Femur (tissue), 1 donor: ENCODE measurements at places on chromosomes 16 and 17.

DNA sequence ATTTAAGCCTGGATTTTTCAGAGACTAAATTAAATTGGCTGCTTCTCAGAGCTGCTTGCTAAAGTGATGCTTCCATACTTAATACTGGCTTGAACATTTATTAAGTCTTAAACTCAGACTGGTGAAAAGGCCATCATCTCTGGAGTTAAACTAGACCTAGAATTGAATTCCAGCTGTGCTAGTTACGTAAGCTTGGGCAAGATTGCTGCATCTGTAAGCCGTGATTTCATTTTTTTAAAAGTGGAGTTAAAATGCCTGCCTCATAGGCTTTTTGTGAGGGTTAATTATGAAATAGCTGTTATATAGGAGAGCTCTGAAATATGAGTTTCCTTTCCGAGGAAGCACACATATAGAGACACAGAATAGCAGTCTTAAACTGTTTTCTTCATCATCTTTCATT, 84.7 kb downstream of the VAT1L start:
- DNase-seq: no peak

DNA sequence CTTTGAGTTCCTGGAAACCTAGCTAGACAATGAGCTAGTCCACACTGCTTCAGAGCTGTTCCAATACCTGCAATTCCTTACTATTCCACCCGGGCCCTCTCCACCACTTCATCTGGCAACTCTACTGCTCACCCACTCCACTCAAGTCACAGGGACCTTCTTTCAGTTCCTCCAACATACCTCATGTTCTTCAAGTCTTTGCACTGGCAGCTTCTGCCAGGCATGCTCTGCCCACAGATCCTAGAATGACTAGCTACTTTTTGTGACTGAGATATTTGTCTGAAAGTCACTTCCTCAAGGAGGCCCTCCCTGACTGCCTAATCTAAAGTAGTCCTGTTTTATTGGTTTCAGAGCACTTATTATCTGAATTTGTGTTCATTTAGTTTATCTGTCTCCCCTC, 86.4 kb downstream of the TEX14 start:
- no peak for DNase-seq

DNA sequence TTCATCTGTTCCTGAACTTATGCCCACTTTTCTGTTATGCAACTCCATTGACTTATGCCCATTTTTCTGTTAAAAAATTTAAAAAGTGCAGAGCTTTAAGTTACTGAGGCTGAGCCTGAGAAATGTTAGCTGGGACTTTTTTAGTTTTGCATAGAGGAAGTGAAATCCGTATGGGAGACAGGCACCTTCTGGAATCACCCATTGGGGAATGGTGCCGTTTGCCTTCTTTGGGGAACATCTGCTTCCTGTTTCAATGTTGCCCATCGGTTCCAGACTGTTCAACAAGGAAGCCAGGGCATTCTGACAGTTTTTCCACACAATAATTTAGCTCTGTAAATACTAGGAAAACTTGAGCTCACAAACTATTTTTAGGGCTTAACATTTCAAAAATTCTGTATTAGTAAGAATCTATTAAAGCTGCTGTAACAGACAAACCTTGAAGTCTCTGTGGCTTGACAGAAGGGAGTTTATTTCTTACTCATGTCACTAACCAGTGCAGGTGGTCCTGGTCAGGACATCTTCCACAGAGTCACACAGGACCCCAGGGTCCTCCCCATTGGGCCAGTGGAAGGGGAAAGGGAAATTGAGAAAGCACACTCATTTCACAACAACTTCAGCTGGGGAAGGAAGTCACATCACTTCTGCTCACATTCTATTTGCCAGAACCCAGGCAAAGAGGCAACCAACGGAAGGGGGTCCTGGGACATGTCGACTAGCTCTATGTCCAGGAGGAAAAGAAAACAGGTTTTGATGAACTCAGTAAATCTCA, 17.2 kb downstream of the PRKCB start:
- DNase-seq: peak; percentile 35

DNA sequence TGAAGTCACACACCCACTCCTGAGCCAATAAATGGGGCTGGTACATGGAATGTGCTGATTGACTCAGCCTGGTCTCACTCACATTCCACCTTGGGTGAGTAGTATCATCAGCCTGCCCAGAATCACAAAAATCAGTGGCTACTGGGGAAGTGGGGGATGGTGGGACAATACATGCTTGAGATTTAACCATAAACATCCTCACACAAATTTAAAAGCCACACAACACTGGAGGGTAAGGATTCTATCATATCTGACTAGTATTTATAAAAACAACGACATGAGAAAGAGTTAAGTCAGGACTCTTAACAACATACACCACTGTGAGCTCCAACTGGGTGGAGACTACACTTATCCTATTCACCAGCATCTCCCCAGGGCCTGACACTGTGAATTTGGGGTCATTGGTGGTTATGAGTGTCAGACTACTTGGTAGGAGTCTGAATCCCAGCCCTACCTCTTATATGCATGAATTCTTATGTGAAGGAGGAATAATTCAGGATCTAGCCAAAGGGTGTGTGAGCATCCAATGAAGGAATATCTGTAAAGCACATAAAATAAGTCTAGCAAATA, 26.0 kb upstream of the IRX6 start:
- no peak for DNase-seq

DNA sequence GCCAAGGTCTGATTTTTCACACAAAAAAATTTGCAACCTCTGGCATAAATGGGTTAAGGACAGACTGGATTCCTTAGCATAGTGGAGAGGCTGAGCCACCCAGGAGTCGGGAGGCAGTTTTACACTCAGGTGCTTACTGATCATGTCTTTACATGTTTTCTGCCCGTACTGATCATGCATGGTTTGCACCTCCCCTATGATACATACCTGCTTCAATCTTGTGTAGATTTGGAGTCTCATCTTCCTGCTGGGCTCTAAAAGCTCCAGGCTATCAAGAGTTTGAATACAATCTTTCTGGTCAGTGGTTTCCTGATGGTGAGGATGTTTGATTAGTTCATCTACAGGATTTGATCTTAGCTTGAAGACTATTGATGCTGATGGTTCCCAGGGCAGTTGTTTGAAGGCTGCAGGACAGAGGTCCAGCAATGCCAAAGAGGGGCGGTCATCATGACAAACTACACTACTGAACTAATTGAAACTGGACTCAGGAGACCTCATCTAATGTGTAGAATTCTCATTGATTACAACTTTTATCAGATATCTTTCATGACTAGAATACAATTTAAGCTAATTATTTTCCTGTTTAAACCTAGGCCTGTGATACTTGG, 6.9 kb downstream of the C1QBP start:
- DNase-seq: no peak

GRCh38 chr16:65546353-65546791, 424.5 kb upstream of the CDH11 start:
- peak; percentile 49 for DNase-seq

DNA sequence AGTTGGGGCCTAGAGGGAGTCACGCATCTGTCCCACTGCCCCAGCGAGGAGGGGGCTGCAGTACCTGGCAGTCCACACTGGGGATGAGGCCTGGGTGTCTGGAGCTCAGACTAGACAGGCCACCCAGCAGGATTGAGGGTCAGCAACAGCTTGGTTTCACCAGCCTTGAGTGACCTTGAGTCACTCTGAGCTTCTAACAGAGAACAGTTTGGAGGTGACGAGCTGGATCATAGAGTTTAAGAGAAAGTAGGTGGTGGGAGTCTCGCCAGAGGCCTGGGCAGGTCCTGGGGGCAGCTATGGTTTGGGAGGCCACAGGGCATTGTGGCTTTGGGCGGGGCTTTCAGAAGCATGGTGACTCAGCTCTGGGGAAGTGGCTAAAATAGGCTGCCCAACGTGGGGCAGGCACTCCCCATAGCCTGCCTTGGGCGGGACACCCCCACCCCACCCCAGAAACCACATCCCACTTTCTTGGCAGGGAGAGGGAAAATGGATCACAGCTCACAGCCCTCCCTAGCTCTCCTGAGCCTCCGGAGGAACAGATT, 20.5 kb downstream of the CDC42EP4 start:
- DNase-seq: peak; percentile 85

DNA sequence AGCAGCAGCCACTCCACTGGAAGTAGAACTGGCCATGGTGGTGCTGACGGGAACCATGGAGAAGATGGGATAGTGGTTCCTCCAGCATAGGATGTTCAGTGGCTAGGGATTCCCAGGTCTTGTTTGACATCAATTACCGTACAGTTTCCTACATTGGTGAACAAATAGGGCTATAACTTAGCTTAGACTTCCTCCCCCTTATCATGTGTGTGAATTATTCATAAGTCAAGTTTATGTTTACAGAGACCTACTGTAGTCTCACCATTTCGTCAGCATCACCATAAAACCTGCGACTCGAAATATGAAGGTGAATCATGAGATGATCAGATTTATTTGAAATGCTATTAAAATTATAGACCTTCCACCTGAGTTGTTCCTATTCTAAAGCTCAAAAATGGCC, 1.2 kb downstream of the KRTAP2-3 start:
- DNase-seq: no peak

DNA sequence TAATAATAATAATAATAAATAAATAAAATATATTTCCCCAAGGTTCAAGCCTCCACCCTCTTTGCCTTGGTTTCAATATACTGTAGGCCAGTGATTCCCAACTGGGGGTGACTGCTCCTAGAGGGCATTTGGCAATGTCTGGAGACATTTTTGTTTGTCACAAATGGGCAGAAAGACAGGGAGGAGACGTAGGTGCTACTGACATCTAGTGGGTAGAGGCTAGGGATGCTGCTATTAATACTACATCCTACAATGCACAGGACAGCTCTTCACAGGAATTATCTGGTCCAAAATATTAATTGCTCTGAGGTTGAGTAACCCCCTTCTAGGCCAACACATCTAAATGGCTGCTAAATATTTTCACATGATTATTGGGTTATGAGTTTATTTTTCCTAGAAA, 12.8 kb upstream of the PRR14 start:
- DNase-seq: no peak

GRCh38 chr16:4686497-4687210, 6.7 kb upstream of the NUDT16L1 start:
- peak; percentile 25 for DNase-seq

DNA sequence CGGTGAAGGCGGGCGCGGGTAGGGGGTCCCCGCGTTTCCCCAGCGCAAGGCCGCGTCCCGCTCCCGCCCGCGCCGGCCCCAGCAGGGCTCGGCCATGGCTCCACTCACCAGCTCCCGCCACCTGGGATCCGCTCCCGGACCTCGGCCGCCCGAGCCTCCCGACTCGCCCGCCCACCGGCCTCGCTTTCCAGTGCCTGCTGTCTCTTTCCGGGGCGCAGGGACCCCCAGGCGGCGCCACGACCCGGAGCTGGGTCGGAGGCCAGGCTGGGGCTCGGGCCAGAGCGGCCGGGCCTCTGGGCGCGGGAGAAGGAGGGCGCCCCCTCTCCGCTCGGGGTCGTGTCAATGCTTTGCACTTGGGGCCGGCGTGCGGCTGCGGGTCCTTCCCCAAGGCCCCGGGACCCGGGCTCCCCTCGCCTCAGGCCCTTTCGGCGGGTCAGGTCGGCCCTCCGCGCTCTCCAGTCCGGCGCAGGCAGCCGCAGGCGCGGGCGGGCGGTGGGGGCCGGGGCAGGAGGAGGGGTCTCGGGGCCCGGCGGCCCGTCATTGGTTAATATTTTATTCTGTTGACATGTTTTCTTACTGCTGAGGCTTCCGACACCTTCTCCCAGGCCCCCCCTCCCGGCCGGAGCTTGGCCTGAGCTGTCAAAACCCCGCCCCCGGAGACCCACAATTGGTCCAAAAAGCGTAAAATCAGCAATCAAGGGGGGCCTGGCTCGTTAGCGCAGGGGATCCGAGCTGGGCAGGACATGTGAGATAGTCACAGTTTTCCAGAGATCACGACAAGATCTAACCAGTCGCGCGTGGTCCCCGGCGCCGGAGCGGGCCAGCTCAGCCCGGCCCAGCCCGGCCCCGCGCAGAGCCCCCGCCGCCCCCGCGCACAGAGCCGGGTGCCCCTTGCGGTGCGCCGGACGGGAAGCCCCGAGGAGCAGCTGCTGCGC, at the start of gene TBX2:
TSS of gene TBX2 (plus strand) at position 713 of the 935 bp plus-strand sequence. CDS start 334 bp downstream, outside the sequence.
- peak; percentile 92 for DNase-seq

DNA sequence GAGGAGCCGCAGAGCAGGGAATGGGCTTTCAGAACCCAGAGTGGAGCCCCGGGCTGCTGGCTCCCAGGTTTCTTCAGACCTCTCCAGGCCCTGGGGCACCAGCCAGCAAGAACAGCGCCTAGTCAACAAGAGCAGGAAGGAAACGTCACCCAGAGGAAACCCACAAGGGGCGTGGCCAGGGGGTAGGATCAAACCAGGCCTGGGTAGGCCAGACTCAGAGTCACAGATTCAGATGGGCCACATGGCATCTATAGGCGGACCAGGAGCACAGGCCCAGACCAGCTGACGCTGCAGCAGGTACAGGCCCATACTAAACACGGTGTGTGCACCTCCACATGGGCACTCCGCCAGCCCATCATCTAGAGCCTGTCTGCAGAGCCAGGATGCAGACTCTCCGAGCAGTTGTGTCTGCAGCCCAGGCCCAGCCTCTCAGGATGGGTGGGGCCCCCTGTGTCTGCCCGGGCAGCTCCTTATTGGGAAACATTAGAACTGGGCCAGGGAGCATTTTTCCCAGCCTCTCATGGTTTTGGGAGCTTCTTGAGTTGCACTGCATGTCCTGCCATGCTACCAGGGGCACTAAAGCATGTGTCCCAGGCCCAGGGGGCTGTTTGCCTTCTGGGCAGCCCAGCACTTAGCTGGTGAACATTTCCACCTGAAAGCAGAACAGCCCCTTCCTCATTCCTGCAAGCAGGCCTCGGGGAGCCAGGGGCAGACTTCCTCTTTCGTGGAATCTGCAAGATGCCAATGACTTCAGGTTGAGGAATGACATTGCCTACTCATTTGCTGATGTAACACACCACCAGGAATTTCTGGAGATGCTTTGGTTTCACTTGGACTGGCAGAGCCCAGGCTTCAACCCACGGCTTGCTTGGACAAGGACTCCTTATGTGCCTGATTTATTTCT, at the start of gene NLRP1:
TSS of gene NLRP1 (minus strand) at position 127 of the 904 bp plus-strand sequence. CDS start 552 bp downstream, outside the sequence.
- DNase-seq: peak; percentile 91

GRCh38 chr17:340074-340473, 12.5 kb downstream of the RPH3AL start:
- DNase-seq: no peak

DNA sequence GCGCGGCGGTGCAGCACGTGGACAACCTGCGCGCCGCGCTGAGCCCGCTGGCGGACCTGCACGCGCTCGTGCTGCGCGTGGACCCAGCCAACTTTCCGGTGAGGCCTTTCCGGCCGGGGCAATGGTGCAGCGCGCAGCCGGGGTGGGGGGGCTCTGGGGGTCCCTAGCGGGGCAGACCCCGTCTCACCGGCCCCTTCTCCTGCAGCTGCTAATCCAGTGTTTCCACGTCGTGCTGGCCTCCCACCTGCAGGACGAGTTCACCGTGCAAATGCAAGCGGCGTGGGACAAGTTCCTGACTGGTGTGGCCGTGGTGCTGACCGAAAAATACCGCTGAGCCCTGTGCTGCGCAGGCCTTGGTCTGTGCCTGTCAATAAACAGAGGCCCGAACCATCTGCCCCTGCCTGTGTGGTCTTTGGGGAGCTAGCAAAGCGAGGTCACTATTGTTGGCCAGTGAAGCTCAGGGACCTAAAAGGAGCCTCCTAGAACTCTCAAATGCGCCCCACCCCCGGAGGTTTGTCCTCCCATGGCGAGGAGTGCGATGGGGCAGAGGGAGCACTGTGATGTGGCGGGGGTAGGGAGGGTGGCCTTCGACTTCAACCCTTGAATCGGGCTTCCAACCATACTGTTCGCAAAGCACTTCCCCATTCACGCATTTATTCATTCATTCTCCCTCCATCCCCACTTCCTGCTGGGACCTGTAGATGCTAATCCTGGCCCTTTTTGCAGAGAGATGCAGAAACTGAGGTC, 770 bp downstream of the HBM start:
- DNase-seq: no peak

GRCh38 chr17:14203388-14203787, 33.3 kb downstream of the CDRT15 start:
- no peak for DNase-seq

- DNase-seq: no peak
Measured at GRCh38 chr17:37769050-37769449, 24.2 kb upstream of the HNF1B start.
